ENCODE measurements at places on chromosomes 4 and X. TPM values are rescaled to one million over a fixed set of nuclear protein-coding genes. Genes with fewer than 3 reads are reported as not detected.
A peak's percentile ranks its signal among the peaks of the same experiment; 100 is the strongest.

The FAM47A gene
- not detected for total RNA-seq

The PLXNB3 gene
- 3.9 TPM for total RNA-seq

The GYPE gene
- 2.4 TPM for total RNA-seq

The TEX13C gene
- total RNA-seq, result not detected

The PDK3 gene
- total RNA-seq, result 21.2 TPM

- DNase-seq, result peak; percentile 39
- H3K27me3 ChIP-seq, result no peaks in the 10 kb centered on the region
- H3K27ac ChIP-seq, result no peak overlapping the region
- peaks cover 6% of the 10 kb centered on the region for H3K4me1 ChIP-seq
- H3K36me3 ChIP-seq, result no peaks in the 10 kb centered on the region
Measured at GRCh38 chr4:71217688-71218087, 121.1 kb upstream of the SLC4A4 start.

GRCh38 chr4:10082459-10083272, 33.9 kb downstream of the WDR1 start:
- peaks cover 100% of the 10 kb centered on the region for H3K36me3 ChIP-seq
- peaks cover 18% of the 10 kb centered on the region for H3K4me1 ChIP-seq
- H3K27me3 ChIP-seq, result no peaks in the 10 kb centered on the region
- H3K27ac ChIP-seq, result no peak overlapping the region
- DNase-seq, result no peak

DNA sequence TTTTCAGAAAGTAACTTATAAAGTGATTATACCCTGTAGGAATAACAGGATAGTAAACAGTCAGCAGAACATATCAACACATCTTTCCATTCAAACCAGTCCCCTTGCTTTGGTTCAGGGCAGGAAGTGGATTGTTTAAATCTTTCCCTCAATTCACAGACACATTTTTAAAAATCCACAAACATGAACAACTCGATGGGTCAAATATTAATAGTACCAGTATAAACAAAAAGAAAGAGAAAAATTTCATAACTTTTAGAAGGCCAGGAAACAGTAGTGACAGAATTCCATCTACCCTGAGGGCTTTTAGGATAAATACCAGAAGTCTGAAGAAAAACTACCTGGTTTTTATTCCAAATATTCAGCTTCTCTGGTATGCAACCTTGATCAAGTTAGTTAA, 1072.8 kb upstream of the PABPC4L start:
- H3K27ac ChIP-seq, result no peak overlapping the region
- H3K36me3 ChIP-seq, result no peaks in the 10 kb centered on the region
- no peaks in the 10 kb centered on the region for H3K27me3 ChIP-seq
- DNase-seq, result no peak

- H3K27ac ChIP-seq, result no peak overlapping the region
- no peaks in the 10 kb centered on the region for H3K27me3 ChIP-seq
- H3K4me3 ChIP-seq, result no peak overlapping the region
- no peak for DNase-seq
Measured at GRCh38 chrX:136034668-136035067, 49.4 kb downstream of the SLC9A6 start.

- H3K4me1 ChIP-seq, result no peaks in the 10 kb centered on the region
- no peaks in the 10 kb centered on the region for H3K36me3 ChIP-seq
- H3K27ac ChIP-seq, result no peak overlapping the region
- H3K27me3 ChIP-seq, result no peaks in the 10 kb centered on the region
- H3K4me3 ChIP-seq, result no peak overlapping the region
- no peak for DNase-seq
Measured at GRCh38 chr4:163063891-163064290, 102.8 kb downstream of the NAF1 start.

DNA sequence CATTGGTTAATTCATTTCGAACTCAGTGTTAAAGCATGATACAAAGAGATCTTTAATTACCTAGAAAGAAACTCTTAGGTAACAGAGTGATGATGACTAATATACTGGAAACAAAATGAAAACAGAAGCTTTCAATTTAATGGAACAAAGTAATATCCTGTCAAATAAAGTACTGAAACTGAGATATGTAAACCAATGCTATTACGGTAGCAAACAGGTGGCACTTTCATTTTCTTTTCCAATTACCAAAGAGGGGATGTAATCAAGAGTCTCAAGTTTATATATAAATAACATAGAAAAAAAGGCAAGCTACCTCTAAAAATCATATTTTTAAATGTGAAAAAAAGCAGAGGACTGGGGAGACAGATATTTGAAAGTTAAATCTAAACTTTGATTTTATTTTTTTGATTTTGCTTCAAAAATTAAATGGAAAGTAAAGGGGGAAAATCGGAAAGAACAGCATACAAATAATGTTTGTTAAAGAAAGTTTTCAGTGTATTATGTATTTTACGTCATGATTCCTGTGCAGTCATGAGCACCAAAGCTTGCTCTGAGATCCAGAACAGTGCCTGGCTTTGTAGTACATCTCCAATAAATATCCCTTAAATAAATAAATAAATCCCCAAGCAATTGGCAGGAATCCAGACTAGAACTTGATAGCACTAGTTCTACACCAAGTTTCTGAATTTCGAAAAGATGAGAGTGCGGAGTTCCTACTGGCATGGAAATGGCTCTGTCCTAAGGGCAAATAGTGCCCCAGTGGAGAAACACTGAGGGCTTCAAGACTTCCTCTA, 25.0 kb upstream of the RAPGEF2 start:
- H3K4me1 ChIP-seq, result no peaks in the 10 kb centered on the region
- no peaks in the 10 kb centered on the region for H3K36me3 ChIP-seq
- H3K27me3 ChIP-seq, result no peaks in the 10 kb centered on the region
- H3K27ac ChIP-seq, result no peak overlapping the region
- H3K4me3 ChIP-seq, result no peak overlapping the region

DNA sequence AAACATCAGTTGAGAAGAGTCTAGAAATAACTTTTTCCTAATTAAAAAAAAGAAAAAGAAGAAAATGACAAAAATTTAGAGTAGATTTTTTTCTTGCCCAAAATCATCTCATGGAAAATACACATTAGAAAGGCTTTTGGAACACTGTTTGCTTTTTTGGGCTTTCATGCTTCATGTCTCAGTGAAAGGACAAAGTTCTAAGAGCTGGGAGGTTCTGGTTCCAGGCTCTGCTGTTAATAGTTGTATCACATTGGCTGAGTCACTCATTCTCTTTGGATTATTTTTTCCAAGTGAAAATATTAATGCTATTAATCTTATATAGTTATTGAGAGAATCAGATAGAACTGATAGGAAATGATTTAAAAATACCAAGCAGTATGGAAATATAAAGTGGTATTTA, 32.9 kb upstream of the ETNPPL start:
- no peaks in the 10 kb centered on the region for H3K4me1 ChIP-seq
- no peaks in the 10 kb centered on the region for H3K36me3 ChIP-seq
- DNase-seq, result no peak
- no peaks in the 10 kb centered on the region for H3K27me3 ChIP-seq

DNA sequence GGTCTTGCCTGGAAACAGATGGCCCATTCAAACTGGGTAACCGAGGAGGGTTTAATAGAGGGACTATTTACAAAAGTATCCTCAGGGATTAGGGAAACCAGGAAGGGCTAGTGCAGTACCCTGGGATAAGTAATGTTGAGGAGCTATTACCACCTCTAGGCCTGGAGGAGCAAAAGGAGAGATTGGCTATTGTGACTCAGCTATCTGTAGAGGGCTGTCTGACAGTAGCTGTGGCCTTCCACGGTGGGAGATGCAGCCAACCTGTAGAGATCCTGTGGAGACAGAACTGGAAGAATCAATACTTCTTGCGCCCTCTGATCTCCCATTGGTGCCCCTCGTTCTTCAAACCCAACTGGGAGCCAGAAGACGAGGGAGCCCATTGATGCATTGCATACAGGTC, 34.1 kb upstream of the RPS6KA3 start:
- H3K4me3 ChIP-seq, result no peak overlapping the region
- no peaks in the 10 kb centered on the region for H3K27me3 ChIP-seq
- H3K27ac ChIP-seq, result no peak overlapping the region

DNA sequence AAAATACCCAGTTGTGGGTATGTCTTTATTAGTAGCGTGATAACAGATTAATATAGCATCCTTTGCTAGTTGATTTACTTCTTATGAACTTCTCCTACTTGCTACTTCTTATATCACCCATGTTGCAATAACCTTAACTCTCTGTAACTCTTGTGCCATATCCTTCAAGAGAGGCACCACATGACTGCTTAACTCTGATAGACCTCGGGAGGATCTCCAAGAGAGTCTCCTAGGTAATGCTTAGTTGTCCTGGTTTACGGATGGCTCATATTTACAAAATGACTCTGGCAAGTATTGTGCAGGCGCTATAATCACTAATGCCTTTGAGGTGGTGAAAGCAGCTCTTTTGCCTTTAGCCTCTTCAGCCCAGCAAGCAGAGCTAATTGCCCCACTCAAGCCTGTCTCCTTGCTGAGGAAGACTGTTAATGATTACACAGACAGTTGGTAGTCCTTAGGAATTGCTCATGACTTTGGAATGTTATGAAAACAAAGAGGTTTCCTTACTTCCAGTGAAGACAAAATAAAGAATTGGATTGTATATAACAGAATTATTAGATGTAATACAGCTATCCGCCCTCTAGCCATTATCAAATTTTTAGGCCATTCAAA, 1305.8 kb downstream of the PCDH7 start:
- no peak overlapping the region for H3K27ac ChIP-seq
- no peaks in the 10 kb centered on the region for H3K4me1 ChIP-seq
- H3K27me3 ChIP-seq, result no peaks in the 10 kb centered on the region
- no peak for DNase-seq
- no peak overlapping the region for H3K4me3 ChIP-seq
- H3K36me3 ChIP-seq, result no peaks in the 10 kb centered on the region

DNA sequence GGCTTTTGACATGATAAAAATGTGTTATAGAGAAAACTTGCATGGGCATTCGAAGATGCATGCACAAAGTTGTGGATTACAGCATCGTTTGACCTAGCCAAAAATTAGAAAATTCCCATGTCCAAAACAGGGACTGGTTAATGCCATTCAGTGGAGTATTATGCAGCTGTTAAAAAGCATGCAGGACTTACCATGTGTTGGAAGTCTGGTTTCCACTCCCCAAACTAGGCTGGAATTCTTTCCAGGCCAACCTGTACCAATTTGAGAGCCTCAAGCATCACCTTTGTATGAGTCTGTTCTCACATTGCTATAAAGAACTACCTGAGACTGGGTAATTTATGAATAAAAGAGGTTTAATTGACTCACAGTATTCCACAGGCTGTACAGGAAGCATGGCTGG, 45.9 kb upstream of the MTM1 start:
- H3K4me3 ChIP-seq, result no peak overlapping the region
- no peak for DNase-seq
- H3K27me3 ChIP-seq, result no peaks in the 10 kb centered on the region
- no peaks in the 10 kb centered on the region for H3K36me3 ChIP-seq
- H3K4me1 ChIP-seq, result no peaks in the 10 kb centered on the region
